Stimulated activated CD4-positive, alpha-beta T cell treated with anti-CD3 and anti-CD28 coated beads, Interleukin-1b, Interleukin-23, amount 100 ng/mL, for 48 hours (primary cell): ENCODE measurements at places on chromosomes 11 and 22.

GRCh38 chr11:61531044-61531443 lies 22.5 kb downstream of the LRRC10B start:
- DNase-seq, result no peak

- DNase-seq, result no peak
Observed at GRCh38 chr11:119051440-119052162, 5.4 kb downstream of the HYOU1 start.

DNA sequence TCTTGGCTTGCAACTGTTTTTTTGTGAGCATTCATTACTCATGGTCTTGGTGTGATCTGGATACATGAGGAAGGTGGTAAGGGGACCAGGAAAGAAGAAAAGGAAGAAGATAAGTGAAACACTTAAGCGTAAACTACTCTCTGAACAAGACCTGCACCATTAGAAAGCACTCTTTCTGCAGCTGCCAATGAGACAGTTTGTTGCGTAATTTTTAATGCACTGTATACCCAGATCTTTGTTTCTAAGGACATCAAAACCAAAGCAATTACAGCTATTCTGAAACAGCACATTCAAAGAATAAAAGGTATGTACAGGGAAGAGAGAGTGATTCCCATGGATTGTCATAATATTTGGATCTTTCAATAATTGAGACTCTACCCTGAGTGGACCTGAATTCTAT lies 147.4 kb downstream of the BLID start:
- no peak for DNase-seq

GRCh38 chr11:67584205-67584880 lies 731 bp downstream of the GSTP1 start:
- DNase-seq, result peak; percentile 30

GRCh38 chr11:19327280-19327679 lies 86.5 kb upstream of the E2F8 start:
- no peak for DNase-seq

DNA sequence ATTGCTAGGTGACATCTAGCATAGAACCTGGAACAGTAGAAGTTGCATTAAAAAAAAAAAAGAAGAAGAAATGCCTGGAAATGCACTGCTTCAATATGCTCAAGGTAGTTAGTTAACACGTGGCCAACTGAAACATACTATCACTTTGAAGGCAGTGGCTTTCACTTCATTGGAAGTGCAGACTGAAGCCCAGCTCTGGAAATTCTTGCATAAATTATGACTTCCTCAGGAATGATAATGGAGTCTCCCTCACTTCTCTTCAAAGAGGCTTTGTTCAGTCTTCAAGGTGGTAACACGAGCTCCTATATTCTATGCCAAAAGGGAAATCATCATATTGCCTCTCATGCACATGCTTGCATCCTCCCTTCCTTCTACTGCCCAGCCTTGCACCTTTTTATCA lies 715.9 kb upstream of the API5 start:
- no peak for DNase-seq

GRCh38 chr11:16357775-16358174 lies 1.4 kb upstream of the SOX6 start:
- no peak for DNase-seq

- peak; percentile 45 for DNase-seq
Observed at GRCh38 chr11:69213316-69213715, 57.6 kb downstream of the SMIM38 start.

DNA sequence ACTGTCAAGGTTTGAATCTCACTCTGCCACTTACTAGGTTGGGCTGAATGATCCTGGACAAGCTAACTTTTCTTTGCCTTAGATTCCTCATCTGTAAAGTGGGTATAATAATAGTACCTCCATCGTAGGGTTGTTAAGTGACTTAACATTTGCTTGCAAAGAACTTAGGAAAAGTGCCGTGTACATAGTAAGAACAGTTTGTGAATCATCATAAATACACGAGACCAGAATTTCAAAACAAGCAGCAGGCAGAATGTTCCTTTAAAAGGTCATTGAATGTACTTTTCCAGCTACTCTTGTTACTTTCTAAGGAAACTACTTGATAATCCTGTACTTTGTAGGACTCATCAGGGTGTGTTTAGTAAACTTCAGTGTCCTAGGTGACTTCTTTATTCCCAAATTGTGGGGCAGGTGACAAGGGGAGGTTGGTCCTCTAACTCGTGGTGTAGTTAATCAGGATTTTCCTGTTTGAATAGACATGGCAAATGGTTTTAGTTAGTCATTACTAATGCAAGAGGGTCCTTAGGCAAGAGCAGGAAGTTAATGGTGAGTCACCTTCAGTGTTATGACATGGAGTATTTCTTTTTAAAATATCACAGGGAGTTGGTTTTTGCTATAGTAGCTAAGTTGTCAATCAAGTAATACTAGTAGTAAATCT lies 67.9 kb downstream of the YAP1 start:
- no peak for DNase-seq

- no peak for DNase-seq
Observed at GRCh38 chr11:30106222-30107181, 89.7 kb upstream of the KCNA4 start.

GRCh38 chr11:96520939-96521338 lies 131.1 kb downstream of the JRKL start:
- no peak for DNase-seq

DNA sequence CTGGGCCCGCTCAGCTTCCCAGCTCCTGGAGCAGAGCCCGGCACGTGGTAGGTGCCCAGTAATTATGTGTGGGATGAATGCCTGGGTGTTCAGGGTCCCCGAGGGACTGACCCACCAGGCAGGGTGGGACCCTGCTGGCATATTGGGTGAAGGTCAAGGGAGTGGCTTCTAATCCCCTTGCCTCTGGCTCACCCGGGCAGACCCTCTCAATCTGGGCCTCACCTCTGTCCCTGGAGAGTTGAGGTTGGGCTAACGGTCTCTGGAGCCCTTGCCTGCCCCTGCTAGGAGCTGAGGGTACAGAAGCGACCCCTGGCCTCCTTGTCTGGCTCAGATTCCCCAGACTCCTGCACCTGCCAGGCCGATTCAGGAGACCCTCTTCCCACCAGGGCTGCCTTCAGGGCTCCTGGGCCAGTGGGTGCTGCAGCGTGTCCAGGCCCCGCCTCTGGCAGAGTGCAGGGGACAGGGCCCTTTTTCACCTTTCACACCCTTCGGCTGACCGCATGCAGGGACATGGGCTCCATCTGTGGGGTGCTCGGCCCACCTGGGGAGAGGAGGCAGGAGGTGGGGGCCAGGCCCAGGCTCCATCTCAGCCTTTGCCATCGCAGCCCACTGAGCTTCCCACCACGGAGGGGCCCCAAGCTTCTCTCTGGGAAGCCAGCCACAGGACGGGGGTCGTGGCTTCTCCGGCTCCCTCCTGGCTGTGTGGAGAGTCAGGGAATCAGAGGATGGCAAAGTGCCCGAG lies 3.8 kb upstream of the CTSD start:
- DNase-seq, result no peak

- peak; percentile 37 for DNase-seq
Observed at GRCh38 chr22:30705710-30706651, 11.3 kb downstream of the OSBP2 start.

DNA sequence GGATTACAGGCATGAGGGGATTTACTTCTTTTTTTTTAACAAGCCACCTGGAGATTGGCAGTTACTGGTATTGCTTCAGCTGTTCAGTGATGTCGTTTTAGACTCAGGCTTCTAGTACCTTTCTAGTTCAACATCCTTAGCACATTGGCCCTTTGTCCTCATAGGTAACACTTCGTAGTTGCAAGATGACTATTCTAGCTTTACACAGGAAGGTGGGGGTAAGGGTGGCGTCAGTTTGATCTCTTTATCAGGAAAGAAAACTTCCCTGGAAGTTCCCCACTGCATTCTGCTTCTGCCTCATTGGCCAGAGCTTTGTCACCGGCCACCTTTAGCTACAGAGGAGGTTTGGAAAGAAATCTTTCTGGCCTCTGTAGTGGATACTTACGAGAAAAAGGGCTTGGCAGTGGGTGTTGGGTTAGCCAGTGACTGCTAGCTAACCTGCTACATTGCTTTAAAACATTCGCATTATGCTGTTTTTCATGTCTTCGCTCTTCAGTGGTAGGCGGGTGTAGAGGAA lies 40.7 kb downstream of the SFI1 start:
- DNase-seq, result peak; percentile 60

- no peak for DNase-seq
Observed at GRCh38 chr11:69380921-69381581, 87.1 kb downstream of the MYEOV start.
